Stimulated activated CD8-positive, alpha-beta memory T cell treated with anti-CD3 and anti-CD28 coated beads, Interleukin-7, amount 100 ng/mL, for 1 hour (primary cell): ENCODE measurements at places on chromosomes 12 and 14.

DNA sequence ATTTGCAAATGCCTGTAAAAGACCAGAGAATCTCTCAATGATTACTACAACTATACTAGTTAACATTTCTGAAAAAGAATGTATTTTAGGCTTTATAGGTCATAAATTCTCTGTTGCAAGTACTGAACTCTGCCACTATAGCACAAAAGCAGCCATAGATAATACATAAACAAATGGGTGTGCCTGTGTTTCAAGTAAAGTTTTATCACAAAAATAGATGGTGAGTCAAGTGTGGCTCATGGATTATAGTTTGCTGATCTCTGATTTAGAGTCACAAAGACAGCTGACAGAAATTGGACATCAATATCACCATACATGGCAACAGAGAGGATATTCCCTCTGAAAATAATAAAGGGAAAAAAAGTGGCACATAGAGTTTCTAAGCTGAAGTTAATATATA lies 68.1 kb downstream of the FSCB start:
- no peak for DNase-seq

DNA sequence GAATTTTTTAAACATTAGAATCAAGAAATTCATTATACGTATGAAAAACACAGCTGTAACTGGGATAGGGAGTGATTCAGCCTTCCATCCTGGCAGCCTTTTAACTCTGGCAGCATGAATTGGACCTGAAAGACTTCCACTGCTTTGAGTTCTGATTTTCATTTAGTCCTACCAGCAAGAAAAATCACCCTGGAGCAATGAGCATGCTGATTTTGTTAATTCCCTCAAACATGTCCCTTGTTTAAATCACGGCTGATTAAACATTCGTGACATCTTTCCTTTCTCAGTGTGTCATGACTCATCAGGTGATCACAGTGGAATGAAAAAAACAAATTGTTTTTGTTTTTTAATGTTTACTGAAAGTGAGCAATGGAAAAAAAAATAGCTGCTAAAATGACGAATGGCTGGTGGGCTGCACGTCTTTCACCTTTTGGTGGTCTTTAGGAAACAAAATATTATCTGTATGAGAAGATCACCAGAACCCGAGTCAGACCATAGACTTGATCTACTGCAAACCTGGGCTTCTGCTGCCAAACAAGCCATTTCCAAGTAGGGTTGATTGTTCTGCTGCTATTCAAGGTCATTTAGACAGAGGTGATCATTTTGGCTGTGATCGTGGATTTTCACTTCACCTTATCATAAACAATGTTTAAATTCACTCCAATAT lies 67.0 kb upstream of the CAND1 start:
- DNase-seq: no peak

DNA sequence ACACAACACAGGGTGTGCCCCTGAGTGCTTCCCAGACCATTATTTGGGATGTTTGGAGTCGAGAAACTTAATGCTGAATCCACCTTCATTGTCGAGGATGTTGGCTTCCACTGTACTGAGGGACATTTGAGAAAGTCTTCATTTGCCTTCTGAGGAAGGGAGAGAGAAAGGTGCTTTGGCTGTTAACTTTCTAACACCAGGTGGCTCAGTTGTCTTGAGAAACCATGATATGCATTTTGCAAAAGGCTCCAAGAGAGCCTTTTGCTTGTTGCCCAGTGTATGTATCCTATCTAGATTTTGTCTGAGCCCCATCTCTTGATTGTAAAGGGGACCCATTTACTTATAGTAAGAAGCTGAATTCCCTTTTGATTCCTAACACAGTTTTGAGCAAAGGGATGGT lies 28.6 kb upstream of the NRXN3 start:
- no peak for DNase-seq

GRCh38 chr14:44428231-44428945 lies 78.7 kb downstream of the FSCB start:
- DNase-seq: no peak

GRCh38 chr12:22626406-22626805 lies 1.4 kb downstream of the ETNK1 start:
- DNase-seq: no peak

DNA sequence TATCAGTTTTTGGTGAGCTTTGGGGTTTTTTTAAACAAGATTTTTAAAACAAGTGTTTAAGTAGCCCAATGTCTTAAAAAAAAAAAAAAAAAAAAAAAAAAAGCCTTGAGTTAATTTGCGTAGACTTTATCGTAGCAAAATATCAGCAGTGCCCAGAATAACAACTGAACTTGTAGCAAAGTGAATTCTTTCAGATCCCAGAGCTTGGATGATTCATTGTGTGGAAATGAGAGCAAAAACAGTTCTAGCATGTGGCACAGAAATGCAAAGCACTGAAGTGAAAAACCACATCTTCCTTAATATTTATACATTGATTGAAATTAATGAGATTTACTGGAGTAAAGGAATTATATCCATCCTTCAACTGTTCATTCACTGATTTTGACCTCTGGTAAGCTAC lies 258.1 kb downstream of the EGLN3 start:
- no peak for DNase-seq

- no peak for DNase-seq
These were observed 54.9 kb downstream of the BEGAIN start for GRCh38 chr14:100532154-100532861.

DNA sequence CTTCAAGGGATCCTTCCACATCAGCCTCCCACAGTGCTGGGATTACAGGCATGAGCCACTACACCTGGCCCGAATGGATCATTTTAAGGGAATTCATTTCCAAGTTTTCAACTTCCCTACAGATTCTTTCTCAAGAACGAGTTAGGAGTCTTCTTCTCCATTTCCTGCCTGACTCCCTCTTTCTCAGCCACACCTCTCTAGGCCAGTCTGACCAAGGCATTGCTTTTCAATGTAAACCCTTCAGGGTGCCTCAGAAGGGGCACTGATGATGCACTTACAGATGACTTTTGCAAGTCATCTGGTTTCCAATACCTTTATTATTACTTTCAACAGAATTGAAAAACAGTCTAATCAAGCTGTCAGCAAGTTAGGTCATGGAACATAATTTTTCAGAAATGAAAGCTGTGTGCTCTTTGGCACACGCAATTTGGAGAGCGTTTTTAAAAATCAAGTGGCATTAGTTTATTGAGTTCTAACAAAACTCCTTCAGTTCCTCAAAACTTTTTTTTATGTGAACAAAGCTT lies 47.2 kb downstream of the SVOP start:
- DNase-seq: no peak

DNA sequence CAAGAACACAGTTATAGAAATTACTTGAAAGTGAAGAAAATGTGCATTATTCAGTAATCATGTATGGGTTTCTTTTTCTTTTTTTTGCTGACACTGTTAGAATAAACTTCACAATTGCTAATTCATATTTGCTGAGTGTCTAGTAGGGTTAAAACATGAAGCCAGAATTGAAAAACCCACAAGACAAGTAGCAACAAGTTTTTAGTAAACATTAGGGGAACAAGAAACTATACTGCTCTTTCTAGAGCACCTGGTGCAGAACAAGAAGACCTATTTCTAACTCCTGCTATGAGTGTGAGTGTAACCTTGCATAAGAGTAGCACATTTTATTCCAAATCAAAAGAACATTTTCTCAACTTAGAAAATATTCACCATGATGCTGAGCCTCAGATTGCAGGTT lies 83.2 kb downstream of the ITPR2 start:
- no peak for DNase-seq
